Breast epithelium (tissue), 4 donors: ENCODE measurements at places on chromosomes 4 and X.

- DNase-seq, result no peak
Observed at GRCh38 chr4:34139346-34139745, 2105.0 kb downstream of the ARAP2 start.

GRCh38 chrX:85963736-85964135 lies 83.6 kb downstream of the CHM start:
- DNase-seq, result no peak

DNA sequence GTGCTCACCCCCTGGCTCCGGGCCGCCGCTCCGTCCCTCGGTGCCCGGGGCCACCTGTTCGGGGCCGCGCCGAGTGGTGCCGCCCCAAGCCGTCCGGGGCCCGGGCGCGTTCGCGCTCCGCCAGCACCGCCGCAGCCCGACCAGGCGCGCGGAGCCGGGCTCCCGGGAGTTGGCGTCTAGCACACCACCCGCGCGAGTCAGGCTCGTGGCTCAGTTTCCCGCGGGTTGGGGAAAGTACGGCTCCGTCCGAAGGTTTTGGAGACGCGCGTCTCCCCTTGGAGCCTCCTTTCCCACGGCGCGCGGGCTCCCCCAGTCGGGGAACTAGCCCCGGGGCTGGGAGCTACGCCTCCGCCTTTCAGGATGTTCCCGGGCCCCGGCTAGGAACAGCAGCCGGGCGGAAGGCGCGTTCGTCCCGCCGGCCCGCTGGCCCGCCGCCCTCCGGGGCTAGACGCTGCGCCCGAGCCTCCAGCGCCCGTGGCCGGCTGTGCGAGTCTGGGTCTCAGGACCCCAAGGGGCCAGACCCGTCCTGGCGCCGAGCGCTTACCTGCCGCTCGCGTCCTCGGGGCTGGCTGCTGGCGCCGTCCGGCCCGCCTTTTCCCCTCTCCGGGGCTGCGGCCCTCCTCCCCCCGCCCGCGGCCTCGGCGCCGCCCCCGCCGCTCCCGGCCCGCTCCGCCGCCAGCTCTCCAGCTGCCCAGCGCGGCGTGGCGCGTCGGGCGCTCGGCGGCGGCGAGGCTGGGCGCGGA lies at the start of gene ADGRG2:
TSS of gene ADGRG2 (minus strand) at position 571 of the 743 bp plus-strand sequence. CDS start 53,634 bp downstream, outside the sequence.
- no peak for DNase-seq

DNA sequence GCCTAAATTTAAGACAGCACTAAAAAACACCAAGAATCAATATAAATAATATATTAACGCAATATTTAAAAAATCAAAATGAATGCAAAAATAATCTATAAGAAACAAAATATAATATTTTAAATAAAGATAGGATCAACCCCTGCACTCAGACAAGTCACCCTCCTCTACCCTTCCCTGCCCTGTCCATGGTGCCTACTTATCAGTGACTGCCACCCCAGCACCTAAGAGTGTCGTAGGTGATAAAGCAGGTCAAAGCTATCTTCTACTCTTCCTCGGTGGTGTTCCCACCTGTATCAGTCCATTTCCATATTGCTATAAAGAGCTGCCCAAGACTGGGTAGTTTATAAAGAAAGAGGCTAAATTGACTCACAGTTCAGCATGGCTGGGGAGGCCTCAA lies 251.9 kb downstream of the STIM2 start:
- no peak for DNase-seq

GRCh38 chr4:18803781-18804180 lies 782.2 kb upstream of the LCORL start:
- no peak for DNase-seq

GRCh38 chr4:160352637-160353036 lies 1249.8 kb downstream of the RAPGEF2 start:
- DNase-seq, result no peak

GRCh38 chrX:37455381-37455780 lies 106.2 kb downstream of the PRRG1 start:
- no peak for DNase-seq

DNA sequence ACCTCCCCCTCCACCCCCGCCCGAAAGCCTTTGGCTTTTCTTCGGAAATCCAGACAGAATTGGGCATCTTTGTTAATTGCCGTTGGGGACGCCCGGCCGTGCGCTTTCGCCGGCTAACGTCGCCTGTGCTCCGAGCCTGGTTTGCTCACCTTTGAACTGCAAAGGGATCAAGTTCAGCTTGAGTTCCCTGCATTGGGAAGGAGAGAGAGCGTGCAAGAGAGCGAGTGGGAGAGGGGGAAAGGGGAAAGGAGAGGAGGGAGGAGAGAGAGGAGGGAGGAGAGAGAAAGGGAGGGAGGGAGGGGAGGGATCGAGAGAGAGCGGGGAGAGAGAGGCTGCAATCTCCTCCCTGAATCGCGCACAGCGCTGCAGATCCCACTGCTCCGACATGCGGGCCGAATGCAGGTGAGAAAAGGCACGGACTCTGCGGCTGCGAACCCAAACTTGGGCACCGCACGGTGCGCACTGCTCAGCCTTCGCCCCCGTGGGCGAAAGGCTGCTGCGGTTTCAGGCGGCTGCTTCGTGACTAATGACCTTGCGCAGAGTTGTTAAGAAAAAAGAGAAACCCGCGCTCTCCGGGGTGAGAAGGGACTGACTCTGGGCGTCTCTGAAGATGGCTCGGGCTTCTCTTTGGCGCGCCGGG lies at the start of gene PCDH7:
TSS of gene PCDH7 (plus strand) at position 349 of the 640 bp plus-strand sequence. CDS start 1,054 bp downstream, outside the sequence.
- no peak for DNase-seq

DNA sequence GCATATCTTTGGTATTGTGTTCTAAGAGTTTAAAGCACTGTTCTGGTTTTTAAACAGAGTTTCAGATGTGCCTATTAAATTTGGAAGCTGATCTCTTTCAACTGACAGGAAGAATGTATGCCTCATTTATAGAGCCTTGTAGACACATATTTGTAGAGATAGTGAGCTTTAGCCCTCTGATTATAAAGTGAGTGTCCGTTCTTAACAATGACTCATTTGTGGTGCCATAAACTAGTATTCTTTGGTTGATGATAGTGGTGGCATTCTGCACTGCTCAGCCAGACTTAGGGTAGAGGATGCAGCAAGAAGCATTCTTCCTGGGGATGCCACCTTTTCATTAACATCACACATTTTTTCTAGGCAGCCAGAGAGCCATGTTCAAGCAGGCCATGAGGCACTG lies 121.7 kb downstream of the TLL1 start:
- DNase-seq, result no peak

DNA sequence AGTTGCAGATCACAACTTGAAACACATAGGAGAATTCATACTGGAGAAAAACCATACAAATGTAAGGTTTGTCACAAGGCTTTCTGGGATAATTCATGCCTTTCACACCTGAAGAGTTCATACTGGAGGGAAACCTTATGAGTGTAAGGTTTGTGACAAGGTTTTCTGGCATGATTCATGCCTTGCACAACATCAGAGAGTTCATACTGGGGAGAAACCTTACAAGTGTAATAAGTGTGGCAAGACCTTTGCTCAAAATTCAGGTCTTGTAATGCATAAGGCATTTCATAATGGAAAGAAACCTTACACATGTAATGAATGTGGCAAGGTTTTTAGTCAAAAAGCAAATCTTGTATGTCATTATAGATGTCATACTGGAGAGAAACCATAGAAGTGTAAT lies 58.8 kb upstream of the ENPEP start:
- DNase-seq, result no peak

DNA sequence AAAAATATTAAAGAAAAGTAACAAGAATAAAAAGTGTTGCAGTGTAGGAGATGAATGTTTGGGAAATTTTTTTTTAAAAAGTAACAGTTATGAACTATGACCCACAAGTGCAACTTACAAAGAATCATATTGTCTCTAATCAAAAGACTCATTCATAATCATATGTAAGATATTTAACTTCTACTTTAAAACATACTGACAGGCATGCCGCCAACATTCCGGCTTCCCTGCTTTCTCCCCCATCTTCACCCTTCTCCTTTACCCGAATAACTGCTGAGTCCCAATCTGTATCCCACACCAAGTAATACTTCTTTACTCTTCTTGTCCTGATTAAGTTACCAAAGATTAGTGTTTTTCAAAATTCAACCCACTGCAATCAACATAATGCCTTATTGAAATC lies 598.8 kb upstream of the FRG1 start:
- no peak for DNase-seq

DNA sequence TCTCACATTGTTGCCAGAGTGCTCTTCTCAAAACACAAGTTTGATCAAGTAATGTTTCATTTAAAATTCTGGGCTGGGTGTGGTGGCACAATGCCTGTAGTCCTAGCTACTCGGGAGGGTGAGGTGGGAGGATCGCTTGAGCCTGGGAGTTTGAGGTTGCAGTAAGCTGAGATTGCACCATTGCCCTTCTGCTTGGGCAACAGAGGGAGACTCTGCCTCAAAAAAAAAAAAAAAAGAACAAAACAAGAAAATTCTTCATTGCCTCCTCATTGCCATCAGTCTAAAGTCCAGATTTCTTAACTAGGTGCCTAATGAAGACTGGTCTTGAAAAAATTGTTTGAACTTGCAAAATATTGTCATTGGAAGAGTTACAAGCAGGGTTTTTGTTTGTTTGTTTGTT lies 120.1 kb downstream of the MFAP3L start:
- DNase-seq, result no peak

GRCh38 chr4:185309770-185310169 lies 86.0 kb downstream of the LRP2BP start:
- DNase-seq, result no peak

- no peak for DNase-seq
Observed at GRCh38 chr4:74377714-74378113, 12.8 kb downstream of the EREG start.

GRCh38 chr4:162707962-162708361 lies 458.7 kb downstream of the NAF1 start:
- DNase-seq, result no peak

- DNase-seq, result no peak
Observed at GRCh38 chrX:95076449-95076848, 1402.4 kb downstream of the FAM133A start.

- DNase-seq, result no peak
Observed at GRCh38 chr4:26161030-26161824, 159.6 kb upstream of the RBPJ start.

GRCh38 chrX:37846558-37846933 lies 825 bp downstream of the DYNLT3 start:
- DNase-seq, result no peak

DNA sequence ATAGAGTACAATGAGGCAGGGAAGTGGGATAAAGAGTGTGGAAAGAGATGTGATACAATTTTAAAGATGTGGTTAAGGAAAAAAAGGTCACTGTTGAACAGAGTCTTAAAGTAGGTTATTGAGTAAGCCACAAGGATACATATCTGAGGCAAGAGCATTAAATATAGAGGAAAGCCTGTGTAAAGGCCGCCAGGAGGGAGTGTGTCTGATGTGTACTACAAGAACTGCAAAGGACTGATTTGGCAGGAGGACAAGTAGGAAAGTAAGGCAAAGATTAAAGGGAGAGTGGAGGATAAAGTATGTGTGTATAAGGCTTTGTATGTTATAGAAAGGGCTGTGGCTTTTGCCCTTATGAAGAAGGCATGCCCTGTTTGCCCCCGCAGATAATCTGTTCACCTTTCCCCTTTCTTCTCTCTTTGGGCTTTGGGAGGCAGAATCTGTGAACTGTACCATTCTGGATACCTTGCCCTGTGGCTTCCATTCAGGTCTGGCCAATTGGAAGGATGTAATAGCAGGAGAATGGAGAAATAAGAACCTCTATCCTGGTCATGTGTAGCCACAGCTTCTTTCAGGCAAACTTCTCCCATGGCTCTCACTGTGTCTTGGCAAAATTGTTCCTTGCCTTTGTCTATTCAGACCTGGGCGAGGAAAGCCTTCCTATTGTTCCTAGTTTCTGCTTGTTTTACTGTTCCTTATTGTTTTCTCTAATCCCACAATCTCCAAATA lies 68.9 kb upstream of the FAM47B start:
- no peak for DNase-seq

- DNase-seq, result no peak
Observed at GRCh38 chrX:45322382-45322781, 121.7 kb upstream of the DIPK2B start.

DNA sequence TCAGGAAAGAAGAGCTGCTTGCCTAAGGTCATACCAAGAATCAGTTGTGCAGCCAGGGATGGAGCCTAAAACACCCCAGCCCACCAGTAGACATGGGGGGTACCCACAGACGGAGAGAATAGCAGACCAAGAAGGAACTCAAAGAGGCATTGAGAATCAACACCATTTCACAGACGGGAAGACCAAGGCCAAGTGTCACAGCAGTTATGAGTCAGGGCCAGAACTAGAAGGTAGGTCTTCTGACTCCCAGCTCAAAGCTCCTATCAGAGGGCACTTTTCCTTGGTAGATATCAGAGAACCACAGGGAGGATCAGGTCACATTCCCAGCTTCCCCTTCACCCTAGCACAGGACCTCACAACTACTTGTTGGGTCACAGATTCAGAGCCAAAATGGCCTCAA lies 14.5 kb downstream of the OTUD5 start:
- DNase-seq, result no peak

DNA sequence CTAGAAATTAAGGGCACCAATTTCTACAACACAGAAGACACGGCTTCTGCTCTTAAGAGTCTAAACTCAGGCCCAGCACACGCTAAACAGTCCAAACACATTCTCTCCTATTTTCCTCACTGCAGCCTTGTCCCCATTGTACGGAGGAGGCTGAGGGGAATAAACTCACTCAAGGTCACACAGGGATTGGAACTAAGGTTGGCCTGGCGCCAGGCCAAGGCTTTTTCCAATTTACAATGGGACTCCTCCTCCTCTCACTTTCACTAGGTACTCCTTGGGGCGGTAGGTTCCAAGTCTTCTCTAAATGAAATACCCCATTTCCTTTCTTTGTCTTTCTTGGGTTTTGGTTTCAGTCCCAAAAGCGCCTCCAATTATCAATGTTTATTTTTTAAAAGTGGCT lies 48.7 kb upstream of the CRMP1 start:
- no peak for DNase-seq

DNA sequence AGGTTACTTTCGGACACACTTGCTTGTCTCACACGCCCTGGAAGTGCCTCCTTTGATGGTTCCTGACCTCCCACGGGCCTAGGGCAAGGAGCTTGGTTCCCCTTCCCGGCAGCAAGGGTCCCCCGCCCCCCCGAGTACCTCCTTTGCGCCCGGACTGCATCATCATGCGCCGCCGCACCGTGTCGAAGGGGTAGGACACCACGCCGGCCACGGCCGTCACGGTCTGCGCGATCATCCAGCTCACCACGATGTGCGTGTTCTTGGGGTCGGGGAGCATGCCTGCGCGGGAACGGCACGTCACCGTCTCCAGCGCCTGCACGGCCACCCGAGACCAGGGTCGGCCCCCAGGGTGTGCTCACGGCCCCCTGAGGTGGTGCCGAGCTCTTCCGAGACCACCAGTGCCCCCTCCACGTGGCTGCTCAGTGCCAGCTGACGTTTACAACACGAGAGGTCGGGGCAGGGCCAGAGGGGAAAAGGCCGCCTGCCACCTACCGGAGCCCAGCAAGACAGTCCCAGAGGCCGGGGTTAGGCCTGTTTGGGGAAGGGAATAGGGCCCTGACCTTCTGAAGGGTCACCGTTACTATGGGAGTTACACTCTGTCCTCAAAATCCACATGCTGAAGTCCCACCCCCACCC lies 4.7 kb downstream of the SLC25A6 start:
- no peak for DNase-seq
